ENCODE measurements at places on chromosomes 1 and 21. TPM values are rescaled to one million over a fixed set of nuclear protein-coding genes. Genes with fewer than 3 reads are reported as not detected.

OR2G6 gene
- total RNA-seq: not detected

CCDC190 gene
- 0.76 TPM for total RNA-seq

TBX19 gene
- 3.1 TPM for total RNA-seq

AIRE gene
- total RNA-seq: not detected

- no peak for DNase-seq
Observed at GRCh38 chr1:226831953-226832352, 38.5 kb upstream of the PSEN2 start.

DNA sequence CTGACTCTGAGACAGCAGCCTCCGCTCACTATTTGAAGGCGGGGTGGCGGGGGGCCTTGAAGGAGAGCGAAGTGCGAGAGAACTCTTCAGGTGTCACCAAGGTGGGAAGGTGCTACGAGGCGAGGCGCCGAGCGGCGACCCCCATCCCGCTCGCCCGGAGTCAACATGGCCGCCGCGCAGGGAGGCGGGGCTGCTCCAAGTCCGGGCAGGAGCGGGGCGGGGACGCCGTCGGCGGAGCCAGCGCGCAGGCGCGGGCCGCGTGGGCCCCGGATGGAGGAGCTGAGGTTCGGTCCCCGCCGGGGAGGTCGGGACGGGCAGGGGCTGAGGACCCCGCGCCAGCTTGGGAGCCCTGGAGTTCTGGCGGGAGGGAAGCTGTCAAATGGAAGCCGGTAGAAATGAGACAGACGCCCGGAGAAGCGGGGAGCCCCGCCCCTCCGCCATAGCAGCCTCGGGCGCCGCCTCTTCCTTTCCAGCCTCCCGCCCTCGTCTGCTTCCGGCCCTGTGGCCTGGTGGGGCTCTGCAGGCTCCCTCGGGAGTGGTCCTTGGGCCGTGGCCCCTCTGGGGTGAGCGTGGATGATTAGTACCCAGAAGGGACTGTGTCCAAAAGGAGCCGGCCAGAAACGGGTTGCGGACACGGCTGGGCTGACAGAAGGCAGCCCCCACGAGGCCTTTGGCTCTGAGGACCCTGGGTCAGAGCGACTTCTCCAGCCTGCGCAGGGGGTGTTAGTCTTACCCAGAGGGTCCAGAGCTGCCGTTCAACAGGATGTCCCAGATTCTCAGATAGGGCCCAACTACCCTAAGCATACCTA, at the start of gene PIGV:
PIGV (plus strand) TSS at position 245 of the 809 bp plus-strand sequence. CDS start 2,866 bp downstream, outside the sequence.
- peak; percentile 90 for DNase-seq

GRCh38 chr1:37890378-37891014, 31.1 kb upstream of the MTF1 start:
- no peak for DNase-seq

DNA sequence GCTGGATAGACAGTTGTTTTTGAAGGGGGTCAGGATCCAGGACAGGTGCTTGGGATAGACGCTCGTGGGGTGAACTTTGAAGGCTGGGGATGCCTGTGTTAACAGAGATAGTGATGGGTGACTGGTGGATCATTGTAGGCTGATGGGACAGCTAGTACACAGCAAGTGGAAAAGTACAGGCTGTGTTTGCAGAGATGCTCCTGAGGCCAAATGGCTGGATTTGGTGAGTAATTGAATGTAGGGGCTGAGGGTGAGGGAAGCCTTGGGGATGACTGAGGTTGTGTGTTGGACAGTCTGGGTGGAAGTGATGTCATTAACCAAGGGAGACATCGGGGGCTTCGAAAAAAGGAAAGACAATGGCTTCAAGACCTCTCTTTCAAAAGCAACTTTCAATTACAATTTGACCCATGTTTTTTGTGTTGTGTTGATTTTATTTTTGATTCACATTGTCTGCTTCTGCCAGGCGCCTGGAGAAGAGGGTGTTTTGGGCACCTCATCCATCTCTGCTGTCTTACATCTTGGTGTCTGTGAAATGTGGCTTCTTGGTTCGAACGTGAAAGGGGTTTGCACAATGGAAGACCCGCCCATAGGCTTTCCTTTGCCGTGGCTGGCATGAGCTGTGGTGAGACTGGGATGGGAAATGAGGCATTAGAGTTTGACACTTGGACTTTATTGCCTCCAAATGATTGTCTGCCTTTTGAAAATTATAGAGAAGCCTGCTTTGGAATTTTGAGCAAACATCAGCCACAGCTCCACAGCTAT, 147.5 kb downstream of the FOXD2 start:
- no peak for DNase-seq

DNA sequence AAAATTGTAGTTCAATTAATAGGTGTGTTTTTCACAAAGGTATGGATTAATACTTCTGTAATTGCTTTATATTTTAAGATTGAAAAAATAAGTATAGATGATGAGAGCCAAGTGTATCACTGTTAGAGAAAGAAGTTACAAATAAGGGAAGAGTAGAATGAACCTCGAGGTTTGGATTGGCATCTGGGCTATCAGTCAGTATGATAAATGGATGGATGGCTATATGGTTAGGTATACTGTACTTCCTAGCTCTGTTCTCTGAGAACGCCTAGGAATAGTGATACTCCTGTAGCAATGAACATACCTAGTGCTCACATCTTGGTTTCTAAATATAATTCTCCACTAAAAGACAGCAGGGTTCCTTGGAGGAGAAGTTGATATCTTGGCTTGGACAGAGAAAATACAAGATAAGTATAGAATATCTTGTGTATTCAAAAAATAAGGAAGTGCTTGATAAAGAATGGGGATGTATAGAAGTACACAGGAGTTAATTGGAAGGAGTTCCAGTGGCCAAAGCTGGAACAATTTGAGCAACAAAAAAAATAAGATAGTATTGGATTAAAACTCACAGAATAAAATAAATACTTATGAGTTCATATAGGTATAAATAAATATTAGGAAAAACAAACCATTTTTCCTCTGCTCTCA, 12.4 kb downstream of the IPO9 start:
- no peak for DNase-seq

DNA sequence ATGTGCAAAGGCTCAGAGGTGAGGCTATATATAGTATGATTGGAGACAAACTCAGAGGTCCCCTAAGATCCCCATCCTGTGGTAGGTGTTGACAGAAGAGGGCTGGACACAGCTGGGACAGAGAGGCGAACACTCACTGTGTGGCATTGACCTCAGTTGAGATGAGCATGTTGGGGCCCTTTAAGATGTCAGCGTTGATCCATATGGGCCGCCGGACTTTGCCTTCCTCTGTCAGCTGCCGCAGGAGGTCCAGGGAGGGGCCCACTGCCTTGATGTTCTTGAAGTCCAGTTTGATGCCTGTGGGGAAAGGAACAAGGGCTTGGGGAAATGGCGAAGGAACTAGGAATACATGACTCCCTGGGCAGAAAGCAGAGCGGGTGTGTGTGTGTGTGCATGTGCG, 8.8 kb downstream of the FAM151A start:
- DNase-seq: peak; percentile 2

DNA sequence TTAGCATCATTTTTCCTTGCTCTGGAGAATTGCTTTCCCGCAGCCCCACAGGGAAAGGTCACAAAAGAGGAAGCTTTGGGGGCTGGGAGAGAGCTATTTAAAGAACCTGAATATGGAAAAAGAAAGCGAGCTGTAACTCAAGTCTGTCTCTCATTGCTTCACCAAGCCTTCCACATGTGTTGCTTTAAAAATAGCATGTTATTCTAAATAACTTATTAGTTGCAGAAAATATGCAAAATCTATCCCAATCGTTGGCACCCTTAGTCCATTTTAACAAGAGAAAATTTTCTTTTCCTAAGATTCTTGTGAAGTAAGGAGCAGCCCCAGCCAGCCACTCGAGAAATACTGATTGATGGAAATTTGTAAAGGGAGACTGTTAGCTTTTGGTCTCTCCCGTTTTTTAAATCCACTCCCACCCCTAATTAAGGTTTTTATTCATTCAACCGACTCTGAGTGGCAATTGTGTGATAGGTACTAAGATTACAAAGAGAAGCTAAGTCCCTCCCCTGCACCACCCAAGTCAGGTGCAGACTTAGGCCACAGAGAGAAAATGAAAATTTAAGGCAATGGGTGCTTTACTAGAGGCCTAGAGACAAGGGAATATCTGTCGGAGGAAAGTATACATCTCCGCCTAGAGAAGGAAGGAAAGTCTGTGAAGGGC, 802 bp downstream of the CYP4X1 start:
- DNase-seq: no peak

GRCh38 chr1:248421384-248421783, 18.5 kb downstream of the OR2T1 start:
- no peak for DNase-seq

DNA sequence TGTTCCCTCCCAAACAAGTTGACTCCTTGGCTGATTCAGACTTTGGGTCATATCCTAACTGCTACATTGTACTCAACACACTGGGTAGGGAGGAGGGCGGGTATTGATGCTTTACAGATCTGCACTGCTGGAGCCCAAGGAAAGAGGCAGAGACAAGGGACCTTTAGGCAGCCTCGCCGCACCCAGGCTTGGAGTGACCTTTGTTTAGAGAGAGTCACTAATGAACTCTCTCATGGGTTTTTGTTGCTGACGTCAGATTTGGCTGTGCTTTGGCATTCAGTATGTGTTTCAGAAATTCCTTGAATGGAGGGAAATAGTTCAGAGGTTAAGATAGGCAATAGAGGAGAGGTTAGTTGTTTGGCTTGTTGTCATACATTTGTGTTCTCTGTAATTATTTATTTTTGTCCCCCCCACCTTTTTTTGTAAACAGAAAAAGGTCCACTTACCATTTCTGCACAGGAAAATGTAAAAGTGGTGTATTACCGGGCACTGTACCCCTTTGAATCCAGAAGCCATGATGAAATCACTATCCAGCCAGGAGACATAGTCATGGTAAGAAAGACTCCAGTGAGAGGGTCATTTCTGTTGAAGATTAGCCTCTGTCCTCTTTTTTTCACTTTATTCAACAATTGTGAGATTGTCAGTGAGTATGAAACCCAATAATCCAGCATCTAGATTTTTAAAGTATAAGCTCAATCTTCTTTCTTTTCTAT, 116.1 kb downstream of the ATP5PO start:
- DNase-seq: no peak

GRCh38 chr1:218209351-218209861, 75.7 kb upstream of the RRP15 start:
- no peak for DNase-seq

DNA sequence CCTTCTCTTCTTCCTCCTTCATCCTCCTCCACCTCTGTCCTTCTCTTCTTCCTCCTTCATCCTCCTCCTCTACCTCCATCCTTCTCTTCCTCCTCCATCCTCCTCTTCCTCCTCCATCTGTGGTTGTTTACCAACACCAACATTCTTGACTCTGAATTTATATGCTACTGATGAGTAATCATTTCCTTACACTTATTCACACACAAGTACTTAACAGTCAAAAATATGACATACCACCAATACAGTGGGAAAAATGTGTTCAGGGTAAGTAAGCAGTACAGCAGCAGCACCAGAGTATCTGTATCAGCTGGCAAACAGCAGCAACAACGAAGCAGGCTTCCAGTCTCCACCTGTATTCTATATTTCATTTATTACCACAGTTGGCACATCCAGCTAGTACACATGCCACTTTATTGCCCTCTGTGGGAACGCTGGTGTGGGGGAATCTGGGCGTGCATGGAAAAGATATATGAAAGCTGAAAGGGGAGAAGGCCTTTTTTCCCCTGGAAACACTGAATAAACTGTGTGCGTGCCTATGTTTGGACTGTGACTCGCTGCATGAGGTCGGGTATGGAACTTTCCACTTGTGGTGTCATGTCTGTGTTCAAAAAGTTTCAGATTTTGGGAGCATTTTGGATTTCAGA, 16.0 kb downstream of the ADSS2 start:
- DNase-seq: no peak

Measured in uterus (tissue), 4 donors.